Naive thymus-derived CD4-positive, alpha-beta T cell (primary cell): ENCODE measurements at places on chromosomes 5 and 9.

GRCh38 chr9:107971241-107971640, 481.7 kb upstream of the KLF4 start:
- DNase-seq = no peak

- DNase-seq = no peak
Measured at GRCh38 chr5:138369706-138370105, 17.2 kb downstream of the KDM3B start.

- no peak for DNase-seq
Measured at GRCh38 chr9:2859776-2860379, 16.0 kb upstream of the PUM3 start.

GRCh38 chr5:90050103-90050502, 359.5 kb downstream of the CETN3 start:
- no peak for DNase-seq

- DNase-seq = no peak
Measured at GRCh38 chr9:15328946-15329345, 21.9 kb upstream of the TTC39B start.

DNA sequence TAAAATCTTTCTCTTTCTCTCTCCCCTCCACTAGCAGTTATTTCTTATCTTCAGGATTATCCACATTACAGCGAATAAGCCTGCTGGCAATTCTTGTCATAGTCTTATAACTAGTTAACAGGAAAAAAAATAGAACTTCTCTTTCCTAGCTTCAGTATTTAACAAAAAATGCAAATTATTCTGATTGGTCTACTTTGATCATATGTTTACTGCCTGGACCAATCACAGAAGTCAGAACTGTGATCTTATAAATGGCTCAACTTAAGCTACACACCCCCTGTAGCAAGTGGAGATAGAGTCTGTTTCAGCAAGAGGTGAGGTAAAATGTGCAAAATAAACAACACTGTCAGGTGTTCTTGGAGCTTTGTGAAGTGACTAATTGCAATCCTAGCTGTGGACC, 389.4 kb upstream of the TUSC1 start:
- DNase-seq = no peak
